Activated naive CD4-positive, alpha-beta T cell treated with anti-CD3 and anti-CD28 coated beads for 36 hours (primary cell): ENCODE measurements at places on chromosomes 13 and 19. TPM values are rescaled to one million over a fixed set of nuclear protein-coding genes. Genes with fewer than 3 reads are reported as not detected.

- DNase-seq = no peak
Measured at GRCh38 chr13:65236841-65237418, 1993.2 kb downstream of the PCDH9 start.

DNA sequence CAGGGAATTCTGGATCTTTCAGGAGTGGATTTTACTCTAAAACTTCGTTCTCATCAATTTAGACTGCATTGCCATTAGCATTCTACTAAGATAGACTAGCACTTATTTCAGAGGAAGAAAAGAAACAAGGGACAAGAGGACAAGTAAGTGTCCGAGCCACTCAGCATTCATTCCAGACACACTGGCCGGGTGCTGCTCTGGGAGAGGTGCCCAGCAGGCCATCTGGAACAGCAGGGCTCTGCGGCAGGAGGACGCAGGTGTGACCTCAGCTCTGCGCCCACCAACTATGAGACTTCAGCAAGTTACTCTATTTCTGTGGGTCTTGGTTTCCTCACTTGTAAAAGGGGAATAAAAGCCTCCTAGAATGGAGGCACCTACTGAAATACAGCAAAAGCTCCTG is 4.2 kb downstream of the EPS15L1 start:
- DNase-seq = no peak

DNA sequence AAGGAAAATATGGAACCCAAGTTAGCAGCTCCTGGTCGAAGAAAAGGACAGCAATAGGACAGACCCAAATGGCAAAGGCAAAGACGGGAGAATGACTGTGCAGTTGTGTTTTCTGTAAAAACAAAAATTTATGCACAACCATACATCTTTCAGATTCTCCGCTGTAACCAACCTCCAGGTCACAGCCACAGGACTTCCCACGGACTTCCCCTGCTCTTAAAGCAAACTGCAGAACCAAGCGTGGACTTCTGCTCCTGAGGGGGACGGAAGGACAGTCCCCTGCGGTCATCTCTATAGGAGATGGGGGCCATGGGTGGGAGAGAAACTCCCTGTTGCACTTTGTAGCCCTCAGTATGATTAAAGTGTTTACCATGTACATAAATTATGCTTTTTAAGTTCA is 2.5 kb downstream of the GRTP1 start:
- no peak for DNase-seq

- no peak for DNase-seq
Measured at GRCh38 chr13:104006625-104007075, 940.4 kb upstream of the SLC10A2 start.

GRCh38 chr19:44887648-44888047 is 3.4 kb upstream of the TOMM40 start:
- no peak for DNase-seq

GRCh38 chr19:45632468-45633196 is 6.6 kb downstream of the EML2 start:
- peak; percentile 69 for DNase-seq

DNA sequence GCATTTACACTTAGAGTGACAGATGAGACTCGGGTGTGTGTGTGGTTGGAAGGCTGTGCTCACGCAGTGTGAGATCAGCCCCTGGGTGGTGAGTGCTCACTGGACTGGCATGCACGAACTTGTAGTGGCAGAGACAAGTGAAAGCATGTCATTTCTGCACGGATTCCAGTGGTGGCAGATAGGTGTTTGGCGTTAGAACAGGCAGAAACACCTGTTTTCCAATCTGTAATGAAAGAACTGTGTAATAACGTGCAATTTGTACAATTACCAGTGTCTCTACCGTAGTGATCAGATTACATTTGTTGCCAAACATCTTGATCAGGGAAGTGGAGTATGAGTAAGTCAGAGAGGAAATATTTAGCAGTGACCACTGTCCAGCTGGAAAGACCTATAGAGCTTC is 8.2 kb downstream of the LAMP1 start:
- no peak for DNase-seq

- no peak for DNase-seq
Measured at GRCh38 chr19:6103217-6103644, 7.1 kb downstream of the RFX2 start.

DNA sequence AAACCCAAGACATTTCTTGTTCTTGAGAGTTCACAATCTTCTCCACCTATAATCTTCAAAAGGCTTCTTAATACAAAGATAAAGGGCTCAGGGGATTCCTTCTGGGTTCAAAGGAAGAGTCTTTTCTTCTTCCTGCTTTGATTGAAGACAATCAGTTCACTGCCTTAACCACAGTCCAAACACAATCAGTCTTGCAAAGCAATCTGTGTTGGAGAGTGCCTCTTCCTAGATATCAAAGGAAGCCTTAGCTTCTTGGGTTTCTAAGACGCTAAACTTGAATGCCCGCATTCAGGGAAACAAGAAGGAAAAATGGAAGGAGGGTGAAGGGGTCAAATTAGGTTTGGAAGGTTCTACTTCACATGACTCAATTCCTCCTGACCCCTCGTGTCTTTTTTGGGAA is 27.2 kb downstream of the RANBP3 start:
- no peak for DNase-seq

GRCh38 chr19:30312582-30313352 is 59.4 kb upstream of the ZNF536 start:
- DNase-seq = no peak

- DNase-seq = no peak
Measured at GRCh38 chr19:38635483-38636399, 11.7 kb upstream of the ACTN4 start.

- DNase-seq = peak; percentile 80
Measured at GRCh38 chr19:49142866-49143335, 12.3 kb downstream of the HRC start.

GRCh38 chr13:20559659-20560356 is 7.1 kb upstream of the IFT88 start:
- no peak for DNase-seq

GRCh38 chr13:53158201-53158600 is 129.6 kb downstream of the OLFM4 start:
- DNase-seq = no peak

- no peak for DNase-seq
Measured at GRCh38 chr13:91074091-91074490, 273.4 kb upstream of the MIR17HG start.

DNA sequence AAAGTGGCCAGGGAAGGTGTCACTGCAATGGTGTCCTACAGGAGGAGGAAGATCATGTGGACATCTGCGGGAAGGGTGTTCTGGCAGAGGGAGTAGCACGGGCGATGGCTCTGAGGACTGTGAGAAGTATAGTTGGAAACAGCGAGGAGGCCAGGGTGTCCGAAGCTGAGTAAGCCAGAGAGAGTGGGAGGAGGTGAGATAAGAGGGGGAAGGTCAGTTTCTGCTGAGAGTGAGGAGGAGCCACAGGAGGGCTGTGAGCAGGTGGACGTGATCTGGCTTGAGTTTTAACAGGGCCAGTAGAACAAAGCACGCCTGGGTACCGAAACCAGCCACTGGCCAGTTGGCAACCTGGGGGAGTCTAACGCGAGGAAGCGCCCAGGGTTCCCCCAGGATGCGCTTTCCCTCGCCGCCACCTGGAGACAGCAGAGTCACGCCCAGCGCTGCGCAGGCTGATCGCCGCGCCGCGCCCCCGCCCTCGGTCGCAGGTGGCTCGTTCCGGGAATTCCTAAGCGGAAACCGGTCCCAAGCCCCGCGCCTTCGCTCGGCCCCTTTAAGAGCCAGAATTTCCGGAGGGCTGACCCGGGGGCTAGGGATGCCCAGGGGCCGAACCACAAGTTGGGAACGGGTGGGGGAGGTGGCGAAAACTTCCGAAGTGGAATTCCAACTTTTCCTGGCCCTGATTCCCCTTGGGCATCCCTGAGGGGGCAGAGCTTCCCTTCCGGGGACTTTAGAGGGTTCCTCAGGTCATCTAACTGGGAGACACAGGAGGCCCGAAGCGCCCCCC is 1.1 kb upstream of the LSR start:
- peak; percentile 76 for DNase-seq

GRCh38 chr13:98286799-98287198 is 109.7 kb upstream of the RNF113B start:
- no peak for DNase-seq

DNA sequence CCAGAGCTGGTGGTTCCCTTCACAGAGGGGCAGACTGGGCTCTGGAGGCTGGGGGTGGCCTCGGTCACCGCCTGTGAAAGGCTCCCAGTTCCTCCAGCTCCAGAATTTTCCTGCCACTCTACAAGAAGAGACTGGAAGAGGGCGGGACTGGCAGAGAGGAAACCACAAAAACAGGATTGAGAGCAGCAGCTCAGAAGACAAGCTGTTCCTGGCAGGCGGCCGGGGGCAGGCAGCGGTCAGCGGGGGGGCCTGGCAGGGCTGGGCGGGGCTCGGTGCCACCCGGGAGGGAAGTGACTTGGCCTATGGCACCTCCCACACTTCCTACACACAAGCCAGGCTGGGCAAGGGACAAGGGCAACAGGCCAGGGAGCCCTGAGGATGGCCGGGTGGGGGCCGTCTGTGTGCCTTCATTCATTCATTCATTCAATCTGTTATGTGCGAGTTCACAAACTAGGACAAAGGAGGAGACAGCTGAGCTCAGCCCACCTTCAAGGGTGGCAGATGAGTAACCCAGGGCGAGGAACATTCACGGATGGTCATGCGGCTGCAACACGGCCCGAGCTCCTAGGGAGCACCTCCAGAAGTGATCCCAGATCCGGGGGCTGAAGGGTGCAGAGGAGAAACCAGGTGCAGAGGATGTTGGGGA is 16.9 kb upstream of the BTBD2 start:
- peak; percentile 73 for DNase-seq

GRCh38 chr19:18745012-18745735 is 45.9 kb downstream of the COMP start:
- DNase-seq = no peak

GRCh38 chr13:91203430-91203829 is 144.1 kb upstream of the MIR17HG start:
- DNase-seq = no peak

DNA sequence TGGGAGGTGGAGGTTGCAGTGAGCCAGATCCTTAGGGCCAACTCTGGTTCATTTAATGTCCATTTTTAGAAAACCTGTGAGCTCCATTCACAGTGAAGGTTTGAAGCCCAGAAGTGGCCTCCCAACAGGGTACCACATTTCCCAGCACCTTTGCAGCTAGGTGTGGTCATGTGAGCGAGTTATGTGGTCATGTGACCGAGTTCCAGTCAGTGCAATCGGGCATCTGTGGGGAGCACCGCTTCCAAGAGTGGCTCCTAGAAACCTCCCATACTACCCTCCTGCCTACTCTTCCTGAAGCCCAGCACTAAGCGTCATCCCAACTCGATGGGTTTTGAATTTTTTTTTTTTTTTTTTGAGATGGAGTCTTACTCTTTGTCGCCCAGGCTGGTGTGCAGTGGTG is 663 bp upstream of the PLA2G4C start:
- no peak for DNase-seq

DNA sequence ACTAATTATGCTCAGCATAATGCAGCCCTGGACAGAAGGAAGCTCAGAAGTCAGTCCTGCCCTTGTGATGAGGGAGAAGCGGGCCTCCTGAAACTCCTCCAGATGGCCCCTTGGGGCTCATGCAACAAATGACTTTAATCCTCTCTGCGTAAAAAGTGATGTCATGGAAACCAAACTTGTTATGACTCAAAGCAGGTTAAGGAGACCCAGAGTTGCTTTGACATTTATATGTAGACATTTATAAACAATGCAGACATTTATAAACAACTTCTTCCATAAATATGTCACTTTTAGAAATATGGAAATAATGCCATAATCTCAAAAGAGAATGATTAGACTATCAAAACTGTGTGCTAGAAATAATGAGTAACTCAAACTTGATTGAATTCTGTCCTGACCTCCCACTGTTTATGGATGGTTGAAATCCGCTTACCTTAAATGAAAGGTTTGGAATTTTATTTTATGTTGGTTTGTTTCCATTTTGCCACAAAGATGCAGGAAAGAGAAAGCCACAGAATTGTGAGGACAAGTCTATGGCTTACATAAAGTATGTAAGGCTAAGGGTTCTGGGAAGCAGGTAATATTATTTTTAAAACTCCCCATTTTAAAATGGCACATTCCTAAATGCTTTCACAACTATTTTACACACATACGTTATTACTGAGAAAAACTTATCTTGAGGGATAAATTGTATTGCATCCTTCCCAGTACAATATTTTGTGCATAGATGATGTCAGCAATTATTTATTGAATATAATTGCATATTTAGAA is 73.7 kb downstream of the CYSLTR2 start:
- DNase-seq = no peak

- no peak for DNase-seq
Measured at GRCh38 chr19:9566729-9567128, 17.6 kb downstream of the ZNF121 start.

- DNase-seq = no peak
Measured at GRCh38 chr19:28034936-28035335, 1178.0 kb downstream of the UQCRFS1 start.

GRCh38 chr19:18453269-18454024 is 15.5 kb upstream of the ISYNA1 start:
- DNase-seq = no peak

DNA sequence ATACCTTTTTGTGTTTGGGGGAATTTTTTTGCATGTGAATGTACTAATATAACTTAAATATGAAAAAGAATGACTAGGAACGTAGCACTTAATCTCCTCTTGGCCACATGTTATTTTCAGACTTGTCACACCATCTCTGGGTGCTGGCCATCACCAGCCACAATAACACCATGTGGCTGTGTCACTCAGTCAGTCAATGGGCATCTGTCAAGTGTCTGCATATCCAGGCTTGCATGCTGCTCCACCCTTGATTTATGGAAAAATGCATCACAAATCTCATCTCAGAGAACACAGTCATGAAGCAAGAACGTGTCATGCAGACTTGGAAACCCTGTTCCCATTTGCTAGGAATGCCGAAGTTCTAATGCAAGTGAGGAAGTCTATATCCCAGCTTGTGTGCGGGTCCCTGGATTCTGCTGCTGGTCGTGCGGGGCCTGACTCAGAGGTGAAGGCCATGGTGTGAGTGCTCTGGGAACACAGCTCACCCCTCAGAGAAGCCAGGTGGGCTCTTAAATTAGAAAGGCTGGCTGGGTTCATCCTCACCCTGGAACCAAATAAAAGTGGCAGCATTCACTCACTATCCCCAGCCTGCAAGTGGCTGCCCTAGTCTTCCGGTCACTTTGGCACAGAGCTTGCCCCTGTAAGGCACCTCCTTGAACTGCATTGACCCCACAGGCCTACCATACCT is 53.6 kb upstream of the ARHGEF7 start:
- no peak for DNase-seq

- no peak for DNase-seq
Measured at GRCh38 chr13:91596842-91597241, 198.4 kb downstream of the GPC5 start.

Gene TSKS
- total RNA-seq = 0.57 TPM

Gene SIGLEC10
- not detected for total RNA-seq

Gene S1PR2
- total RNA-seq = 3.4 TPM

Gene USPL1
- 10.7 TPM for total RNA-seq

Gene VAV1
- total RNA-seq = 93.6 TPM

Gene IL11
- not detected for total RNA-seq

Gene SYNE4
- 1.1 TPM for total RNA-seq

Gene LGALS4
- not detected for total RNA-seq

Gene ICAM4
- total RNA-seq = not detected

Gene RPS16
- total RNA-seq = 4,327 TPM

Gene RXFP2
- total RNA-seq = not detected
